ENCODE measurements at places on chromosomes 5 and 9. TPM values are rescaled to one million over a fixed set of nuclear protein-coding genes. Genes with fewer than 3 reads are reported as not detected.
A peak's percentile ranks its signal among the peaks of the same experiment; 100 is the strongest.

Gene PCDHB4
- not detected for total RNA-seq

DNA sequence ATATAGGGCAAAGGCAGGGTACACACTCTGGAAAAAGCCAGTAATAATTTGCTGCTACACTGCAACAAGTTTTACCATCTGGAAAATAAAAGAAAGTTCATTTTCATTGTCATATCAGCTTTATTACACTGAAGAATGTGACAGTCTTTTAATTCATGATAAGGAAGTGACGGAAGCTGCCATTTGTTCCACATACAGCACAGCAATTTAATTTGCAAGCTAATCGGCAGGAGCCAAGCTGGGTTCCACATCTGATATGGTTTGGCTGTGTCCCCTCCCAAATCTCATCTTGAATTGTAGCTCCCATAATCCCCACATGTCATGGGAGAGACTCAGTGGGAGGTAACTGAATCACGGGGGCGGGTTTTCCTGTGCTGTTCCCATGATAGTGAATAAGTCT, 16.5 kb downstream of the PRELID2 start:
- H3K27me3 ChIP-seq, result no peaks in the 10 kb centered on the region
- no peak overlapping the region for H3K4me3 ChIP-seq
- H3K27ac ChIP-seq, result no peak overlapping the region
- H3K4me1 ChIP-seq, result no peaks in the 10 kb centered on the region
- DNase-seq, result no peak
- no peaks in the 10 kb centered on the region for H3K36me3 ChIP-seq

Gene PCA3
- not detected for total RNA-seq

GRCh38 chr5:178231539-178232123, 971 bp downstream of the PHYKPL start:
- H3K36me3 ChIP-seq, result peaks cover 50% of the 10 kb centered on the region
- H3K4me1 ChIP-seq, result peaks cover 51% of the 10 kb centered on the region
- H3K4me3 ChIP-seq, result peak overlapping the region; percentile 91
- peak overlapping the region; percentile 87 for H3K27ac ChIP-seq

Gene DMRT2
- total RNA-seq, result 0.21 TPM

Gene OR1Q1
- not detected for total RNA-seq

- H3K4me3 ChIP-seq, result no peak overlapping the region
- H3K4me1 ChIP-seq, result no peaks in the 10 kb centered on the region
- no peaks in the 10 kb centered on the region for H3K36me3 ChIP-seq
- DNase-seq, result no peak
- peaks cover 30% of the 10 kb centered on the region for H3K27me3 ChIP-seq
- H3K27ac ChIP-seq, result no peak overlapping the region
These were observed 5.4 kb downstream of the GFPT2 start for GRCh38 chr5:180347702-180348101.

- no peak overlapping the region for H3K4me3 ChIP-seq
- no peak overlapping the region for H3K27ac ChIP-seq
- H3K4me1 ChIP-seq, result no peaks in the 10 kb centered on the region
These were observed 71.9 kb upstream of the RANBP3L start for GRCh38 chr5:36373527-36374086.

Gene SAXO1
- not detected for total RNA-seq

All from activated CD4-positive, alpha-beta T cell treated with anti-CD3 and anti-CD28 coated beads, Interleukin-2, amount 10 ng/mL, durations not matched to agents 24 days and 14 days (primary cell).